ENCODE measurements at places on chromosomes 1 and 21. TPM values are rescaled to one million over a fixed set of nuclear protein-coding genes. Genes with fewer than 3 reads are reported as not detected.

DNA sequence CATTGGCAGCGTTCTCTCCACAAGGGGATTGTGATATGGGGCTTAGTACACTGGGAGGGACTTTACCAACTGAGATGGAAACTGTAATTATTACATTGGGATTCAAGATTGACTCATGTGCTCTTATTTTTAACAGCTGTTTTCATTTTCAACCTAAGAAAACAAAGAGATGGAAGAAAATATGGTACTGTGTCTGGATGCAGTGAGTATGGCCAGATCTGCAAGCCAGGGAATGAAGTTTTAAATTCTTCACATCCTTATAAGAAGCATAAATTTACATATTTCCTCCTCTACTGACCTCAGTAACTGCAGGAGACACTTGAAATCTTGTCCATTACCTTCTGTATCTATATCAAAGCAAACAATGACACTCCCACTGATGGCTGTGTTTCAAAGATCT, 81.5 kb upstream of the EDEM3 start:
- DNase-seq, result no peak

GRCh38 chr1:222790520-222790919, 24.3 kb upstream of the DISP1 start:
- DNase-seq, result no peak

DNA sequence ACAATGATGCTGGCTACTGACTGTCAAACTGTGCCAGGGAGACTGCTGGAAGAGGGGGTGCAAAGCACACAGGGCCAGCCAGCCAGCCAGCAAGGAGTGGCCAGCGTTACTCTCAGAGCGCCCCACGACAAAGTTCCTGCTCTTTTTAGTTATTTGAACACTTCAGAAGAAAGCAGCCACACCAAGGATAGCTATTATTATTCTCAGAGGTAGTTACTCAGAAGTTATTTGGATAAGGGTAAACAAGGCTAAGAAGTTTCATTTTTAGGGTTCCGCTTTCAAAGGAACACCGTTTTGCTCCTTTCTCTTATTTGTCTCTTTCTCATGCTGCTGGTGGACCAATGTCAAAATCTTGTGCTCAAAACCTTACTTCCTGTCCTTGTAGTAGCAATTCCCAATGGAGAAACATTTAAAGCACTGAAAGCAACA, 59.9 kb downstream of the VANGL2 start:
- peak; percentile 42 for DNase-seq

DNA sequence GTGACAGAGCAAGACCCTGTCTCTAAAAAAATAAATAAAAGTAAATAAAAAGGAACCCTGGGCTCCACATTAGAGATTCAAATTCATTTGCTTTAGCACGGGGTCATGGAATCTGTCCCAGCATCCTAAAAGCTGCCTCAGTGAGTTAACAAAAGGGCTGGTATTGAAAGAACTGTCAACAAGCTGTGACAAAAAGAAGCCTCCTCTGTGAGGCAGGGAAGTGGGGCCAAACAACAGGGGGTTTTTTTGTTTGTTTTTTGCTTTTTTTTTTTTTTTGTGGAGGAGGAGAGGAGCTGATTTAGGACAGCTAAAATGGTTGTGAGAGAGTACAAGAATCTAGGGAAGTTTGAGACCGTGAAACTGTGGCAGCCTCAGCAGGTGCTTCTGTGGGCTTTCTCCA, 115.7 kb downstream of the LIPI start:
- DNase-seq, result no peak

DNA sequence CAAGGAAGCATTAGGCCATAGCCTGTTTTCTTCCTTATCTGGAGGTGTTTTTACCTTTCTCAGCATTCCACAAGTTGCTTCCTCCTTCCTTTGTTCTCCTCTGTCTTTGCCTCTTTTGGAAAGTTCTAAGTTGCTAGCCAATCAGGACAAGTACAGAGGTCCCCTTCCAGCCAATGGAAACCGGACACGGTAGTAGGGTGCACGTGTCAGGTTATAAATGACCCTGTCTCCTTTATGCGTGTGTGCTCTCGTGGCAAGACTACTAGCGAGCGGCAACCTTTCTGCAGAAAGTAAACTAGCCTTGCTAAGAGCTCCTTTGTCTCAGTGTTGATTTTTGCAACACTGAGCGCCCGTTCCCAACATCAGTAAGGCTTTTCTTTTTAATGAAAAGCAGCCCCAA, 1.5 kb upstream of the ACADM start:
- DNase-seq, result no peak

DNA sequence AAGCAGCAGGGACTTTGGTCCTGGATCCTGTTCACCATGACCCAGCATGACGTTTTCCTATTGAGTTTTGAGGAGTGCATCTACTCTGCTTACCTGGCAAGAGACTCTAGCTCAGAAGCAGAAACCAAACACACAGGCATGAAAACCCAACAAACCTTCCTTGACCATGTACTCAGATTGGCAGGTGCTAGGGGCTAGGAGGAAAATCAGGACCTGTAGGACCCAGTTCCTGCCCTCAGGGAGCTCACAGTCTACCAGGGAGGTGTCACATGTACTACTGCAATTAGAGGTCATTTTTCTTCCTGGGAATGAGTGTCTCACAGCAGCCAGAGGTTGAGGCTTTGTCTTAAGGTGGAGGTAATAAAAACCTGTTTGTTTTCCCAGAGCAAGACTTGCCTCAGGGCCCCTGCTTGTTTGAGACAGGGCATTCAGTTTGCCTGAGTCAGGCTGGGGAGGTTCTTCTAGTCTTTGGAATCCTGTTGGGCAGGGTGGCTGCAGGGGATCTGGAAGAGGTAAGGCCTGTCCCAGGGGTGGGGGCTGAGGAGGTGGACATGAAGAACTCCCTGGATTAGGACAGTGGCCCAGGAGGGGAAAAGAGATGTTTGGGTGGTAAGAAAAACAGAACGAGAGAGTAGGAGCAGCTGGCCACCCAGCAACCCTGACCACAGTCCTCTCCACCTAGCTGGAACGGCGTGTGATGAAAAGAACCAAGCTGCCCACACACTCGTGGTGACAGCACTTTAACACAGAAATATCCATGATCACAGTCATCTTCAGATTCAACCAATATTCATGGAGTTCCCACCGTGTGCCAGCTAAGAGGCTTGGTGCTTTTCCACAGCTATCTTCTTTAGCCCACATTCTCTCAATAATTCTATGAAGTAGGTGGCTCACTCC, 30.8 kb downstream of the IER5 start:
- no peak for DNase-seq

GRCh38 chr1:218573925-218574324, 228.8 kb downstream of the TGFB2 start:
- no peak for DNase-seq

DNA sequence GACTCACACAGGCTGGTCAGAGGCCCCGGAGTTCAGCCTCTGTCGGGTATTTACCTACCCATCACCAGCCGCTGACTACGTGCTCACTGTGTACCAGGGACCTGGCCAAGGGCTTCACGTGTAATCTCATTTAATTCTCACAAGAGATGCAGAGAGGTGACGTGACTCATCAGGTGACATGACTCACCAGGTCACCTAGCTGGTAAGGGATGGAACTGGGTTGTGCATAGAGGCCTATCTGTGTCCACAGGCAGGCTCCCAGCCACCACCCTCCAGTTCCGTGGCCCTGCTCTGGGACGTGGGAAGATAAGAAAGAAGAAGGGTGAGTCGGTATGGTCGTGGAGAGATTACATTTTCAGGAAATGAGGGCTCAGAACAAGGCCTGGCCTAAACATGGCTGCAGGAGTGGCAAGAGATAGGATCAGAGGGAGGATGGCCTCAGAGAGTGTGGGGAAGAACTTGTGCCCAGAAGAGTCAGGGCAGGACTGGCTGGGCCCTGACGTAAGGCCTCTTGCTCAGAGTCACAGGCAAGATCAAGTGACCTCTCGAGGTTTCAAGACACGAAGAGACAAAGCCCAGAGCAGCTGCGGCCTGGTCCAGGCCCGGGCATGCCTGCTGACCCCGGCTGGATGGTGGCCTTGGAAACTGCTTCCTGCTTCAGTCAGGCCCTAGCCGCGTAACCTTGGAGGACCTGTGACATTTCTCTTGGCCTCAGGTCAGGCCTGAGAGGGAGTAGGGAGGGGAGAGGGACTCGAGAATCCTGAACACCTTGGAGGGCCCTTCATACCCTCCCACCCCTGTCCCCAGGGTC, 52.7 kb upstream of the WASF2 start:
- peak; percentile 72 for DNase-seq

GRCh38 chr1:4126731-4127591, 226.9 kb upstream of the C1orf174 start:
- DNase-seq, result no peak

DNA sequence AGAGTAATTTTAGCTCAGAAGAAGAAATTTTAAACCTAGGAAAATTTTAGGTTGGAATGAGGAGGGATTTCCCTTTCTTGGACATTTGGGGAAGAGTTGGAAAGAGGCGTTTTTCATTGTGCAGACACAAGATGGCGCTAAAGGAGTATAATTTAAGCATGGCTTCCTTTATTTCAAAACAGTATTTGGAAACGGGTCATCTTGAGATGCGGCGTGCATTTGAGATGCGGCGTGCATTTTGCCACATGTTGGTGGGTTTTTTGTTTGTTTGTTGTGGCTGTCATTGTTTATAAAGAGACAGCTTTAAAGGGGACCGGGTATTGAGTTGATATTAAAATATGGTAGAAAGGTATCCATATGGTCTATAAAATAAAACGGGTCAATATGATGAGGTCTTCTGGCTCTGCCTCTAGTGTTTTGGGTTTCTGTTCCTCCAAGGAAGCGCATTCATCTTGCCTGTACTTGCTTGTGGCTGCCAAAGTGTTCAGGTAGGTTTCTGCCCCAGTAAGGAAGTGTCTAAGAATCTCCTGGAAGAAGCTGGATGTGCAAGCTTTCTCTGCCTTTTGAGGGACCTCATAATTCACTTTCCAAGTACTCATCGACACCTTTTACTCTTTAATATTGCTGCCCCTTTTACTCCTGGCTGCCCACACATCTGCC, 210.3 kb downstream of the SLC35F3 start:
- peak; percentile 42 for DNase-seq

DNA sequence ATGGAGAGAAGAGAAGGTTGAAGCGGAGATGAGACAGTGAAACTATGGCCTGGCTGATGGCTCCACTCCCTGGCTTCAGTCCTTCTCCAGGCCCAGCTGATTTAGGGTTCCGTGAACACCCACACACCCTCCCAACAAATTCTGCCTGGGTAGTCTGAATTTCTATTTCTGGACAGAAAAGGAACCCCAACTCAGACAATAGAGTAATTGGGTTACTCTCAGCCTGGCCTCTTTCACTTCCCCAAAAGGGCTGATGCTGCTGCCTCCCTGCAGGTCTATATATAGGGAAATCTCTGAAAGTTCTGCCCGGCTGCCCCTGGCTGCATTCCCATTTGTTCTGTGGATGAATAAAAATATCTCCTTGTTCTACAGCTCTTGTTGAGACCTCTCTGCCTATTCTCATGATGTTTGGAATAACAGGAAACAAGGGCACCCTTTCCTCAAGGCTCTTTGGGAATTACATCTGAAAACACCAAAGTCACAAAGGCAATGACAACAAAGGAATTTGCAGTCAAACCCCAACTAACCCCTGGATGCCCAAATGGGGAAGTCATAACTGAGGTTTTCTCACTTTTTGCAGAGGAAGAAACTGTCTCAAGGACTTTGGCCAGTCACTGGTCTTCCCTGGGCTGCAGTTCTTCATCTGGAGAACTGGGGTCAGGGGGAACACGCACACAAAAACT, 11.4 kb upstream of the ZSCAN20 start:
- DNase-seq, result no peak

- DNase-seq, result no peak
These were observed 17.0 kb downstream of the SLC25A24 start for GRCh38 chr1:108182959-108183700.

- no peak for DNase-seq
These were observed at the start of gene OR14I1 for GRCh38 chr1:248702714-248703113. Gene OR14I1, minus strand, starts transcription at chr1:248702766.

DNA sequence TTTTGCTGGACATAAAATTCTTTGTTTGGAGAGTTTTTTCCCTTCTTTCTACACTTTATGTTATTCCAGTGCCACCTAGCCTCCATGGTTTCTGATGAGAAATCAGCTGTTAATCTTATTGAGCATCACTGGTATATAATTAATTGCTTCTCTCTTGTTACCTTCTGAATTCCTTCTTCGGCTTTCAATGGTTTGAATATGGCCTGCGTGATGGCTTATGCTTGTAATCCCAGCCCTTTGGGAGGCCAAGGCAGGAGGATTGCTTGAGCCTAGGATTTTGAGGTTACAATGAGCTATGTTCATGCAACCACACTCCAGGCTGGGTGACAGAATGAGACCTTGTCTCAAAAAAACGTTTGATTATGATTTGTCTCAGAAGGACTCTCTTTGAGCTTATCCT, 13.0 kb upstream of the CNIH4 start:
- DNase-seq, result no peak

DNA sequence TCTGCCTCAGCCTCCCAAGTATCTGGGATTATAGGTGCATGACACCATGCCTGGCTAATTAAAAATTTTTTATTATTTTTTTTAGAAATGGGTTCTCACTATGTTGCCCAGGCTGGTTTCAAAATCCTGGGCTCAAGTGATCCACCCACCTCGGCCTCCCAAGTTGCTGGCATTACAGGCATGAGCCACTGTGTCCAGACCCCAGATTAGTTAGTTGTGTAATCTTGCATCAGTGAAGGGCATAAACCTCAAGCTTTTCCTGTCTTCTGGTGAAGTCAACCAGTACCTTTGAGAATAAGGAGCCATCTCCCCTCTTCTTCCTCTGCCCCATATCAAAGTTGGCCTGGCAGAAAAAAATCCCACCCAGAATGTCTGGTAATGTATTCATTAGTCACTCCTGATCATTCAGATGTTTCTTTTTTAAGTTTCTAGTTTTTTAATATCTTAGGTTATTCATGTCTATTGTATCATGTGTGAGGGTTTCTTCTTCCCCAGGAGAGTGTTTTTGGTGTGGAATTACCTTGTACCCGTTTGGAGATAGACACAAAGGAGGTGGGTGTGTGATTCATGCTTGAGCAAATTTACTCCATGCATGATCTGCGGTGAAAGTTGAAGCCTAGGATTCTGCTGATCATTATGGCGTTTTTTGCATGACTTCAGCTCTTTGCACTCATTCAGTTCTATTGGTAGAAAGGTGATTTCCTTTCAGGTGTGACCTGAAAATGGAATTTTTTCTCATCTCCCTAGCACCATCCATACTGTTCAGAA, 144.0 kb downstream of the FMN2 start:
- no peak for DNase-seq

DNA sequence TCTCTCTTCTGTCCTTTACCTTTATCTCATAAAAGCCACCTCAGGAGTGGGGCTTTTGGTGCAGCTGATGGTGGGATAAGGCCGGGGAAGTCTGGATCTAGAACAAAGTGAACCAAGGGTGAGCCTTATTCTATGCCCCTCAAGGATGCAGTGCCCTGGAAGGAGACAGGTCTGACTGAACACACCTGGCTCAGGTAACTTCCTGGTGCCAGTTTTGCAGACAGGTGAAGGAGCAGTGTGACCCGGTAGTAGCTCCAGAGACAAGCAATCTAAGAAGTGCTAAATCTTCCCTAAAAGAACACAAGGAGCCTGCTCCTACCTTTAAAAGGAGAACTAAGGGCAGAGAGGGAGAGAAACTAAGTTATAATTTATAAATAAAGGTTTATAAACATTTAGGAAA, 2.9 kb downstream of the KCNJ15 start:
- DNase-seq, result no peak

GRCh38 chr1:226982451-226983177, 42.5 kb downstream of the COQ8A start:
- DNase-seq, result no peak

Gene CCNL2
- 89.7 TPM for total RNA-seq

Gene VASH2
- total RNA-seq, result 0.53 TPM

Gene C4BPA
- total RNA-seq, result not detected

Gene SEMA6C
- total RNA-seq, result 3.5 TPM

Gene ERI3
- 41.3 TPM for total RNA-seq

Gene SH3D21
- total RNA-seq, result 26.2 TPM

Gene UBXN11
- total RNA-seq, result 19.4 TPM

Gene OR2L5
- not detected for total RNA-seq

Gene C8A
- not detected for total RNA-seq

Gene RCC1
- total RNA-seq, result 107 TPM

Gene WDR3
- total RNA-seq, result 63.7 TPM

Gene IGSF3
- total RNA-seq, result 4.1 TPM
